ENCODE measurements at places on chromosomes 16 and 17.

GRCh38 chr17:22304667-22305303, 612.5 kb downstream of the KCNJ18 start:
- no peak for DNase-seq

DNA sequence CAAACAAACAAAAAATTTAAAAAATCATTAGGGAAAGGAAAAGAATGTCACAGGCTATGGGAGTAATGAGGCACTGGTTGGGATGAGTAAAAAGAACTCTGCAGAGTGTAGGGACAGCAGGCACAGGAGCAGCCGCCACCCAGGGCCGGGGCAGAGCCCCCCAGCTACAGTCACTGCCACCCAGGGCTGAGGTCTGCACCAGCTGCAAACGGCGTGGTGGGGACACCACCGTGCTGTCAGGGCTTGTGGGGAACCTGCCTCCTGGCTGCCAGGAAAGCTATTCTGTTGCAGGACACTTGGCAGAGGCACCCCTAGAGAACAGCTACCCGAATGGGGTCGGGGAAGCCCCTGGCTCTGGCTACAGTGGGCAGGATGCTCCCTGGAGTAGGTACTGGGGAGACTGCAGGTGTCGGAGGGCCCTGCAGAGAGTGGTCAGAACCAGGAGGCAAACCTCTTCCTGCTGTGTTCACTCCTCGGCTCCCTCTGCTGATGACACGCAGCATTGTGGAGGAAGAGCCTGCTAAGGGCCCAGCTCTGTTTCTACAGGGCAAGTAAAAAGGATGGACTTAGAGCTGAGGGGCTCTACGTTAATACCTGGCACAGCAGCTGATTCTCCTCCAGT, 32.3 kb upstream of the CAPN15 start:
- DNase-seq: no peak

GRCh38 chr17:58097384-58098088, 14.3 kb downstream of the DYNLL2 start:
- no peak for DNase-seq

- DNase-seq: no peak
These were observed 173.1 kb upstream of the NLRP1 start for GRCh38 chr17:5757314-5757907.

- DNase-seq: no peak
These were observed 326.6 kb downstream of the PHKB start for GRCh38 chr16:47787696-47788095.

DNA sequence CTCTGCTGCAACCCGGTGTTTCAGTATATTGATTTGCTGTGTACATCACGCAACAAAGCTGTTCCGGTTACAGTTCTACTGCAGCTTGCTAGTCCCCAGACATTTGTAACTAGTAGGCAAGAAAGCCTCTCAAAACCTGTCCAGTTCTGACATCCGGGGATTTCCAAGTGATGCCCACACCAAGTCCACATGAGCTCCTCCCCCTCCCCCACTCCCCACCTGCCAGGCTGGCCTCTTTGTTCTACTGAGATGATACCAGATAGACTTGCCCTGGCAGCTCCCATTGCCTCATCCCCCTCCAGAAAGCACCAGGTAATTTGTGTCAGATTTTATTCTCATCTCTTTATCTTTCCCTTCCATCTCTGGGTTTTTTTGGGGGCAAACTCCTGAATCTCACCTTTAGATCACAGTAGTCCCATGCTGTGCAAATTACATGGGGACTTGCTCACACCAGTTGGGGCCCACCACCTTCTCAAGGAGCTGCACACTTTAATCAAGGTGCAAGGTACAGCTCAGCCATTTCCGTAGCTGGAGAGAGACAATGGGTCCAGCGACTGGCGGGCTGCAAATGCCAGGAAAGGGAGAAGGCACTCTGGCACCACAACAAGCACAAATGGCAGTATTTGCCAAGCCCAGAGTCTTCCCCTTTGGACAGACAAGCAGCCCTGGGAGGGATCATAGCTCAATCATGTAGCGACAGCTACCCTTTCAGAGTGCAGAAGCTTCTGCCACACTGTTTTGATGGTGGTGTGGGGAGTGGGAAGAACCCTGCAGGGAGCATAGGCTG, 183.1 kb downstream of the CYLD start:
- no peak for DNase-seq

- DNase-seq: no peak
These were observed at the start of gene ITGAX for GRCh38 chr16:31354394-31355291. Gene ITGAX, plus strand, starts transcription at chr16:31355176. Its CDS starts 79 bp downstream, at chr16:31355255.

GRCh38 chr16:48287239-48287638, 39.9 kb upstream of the ABCC11 start:
- no peak for DNase-seq

DNA sequence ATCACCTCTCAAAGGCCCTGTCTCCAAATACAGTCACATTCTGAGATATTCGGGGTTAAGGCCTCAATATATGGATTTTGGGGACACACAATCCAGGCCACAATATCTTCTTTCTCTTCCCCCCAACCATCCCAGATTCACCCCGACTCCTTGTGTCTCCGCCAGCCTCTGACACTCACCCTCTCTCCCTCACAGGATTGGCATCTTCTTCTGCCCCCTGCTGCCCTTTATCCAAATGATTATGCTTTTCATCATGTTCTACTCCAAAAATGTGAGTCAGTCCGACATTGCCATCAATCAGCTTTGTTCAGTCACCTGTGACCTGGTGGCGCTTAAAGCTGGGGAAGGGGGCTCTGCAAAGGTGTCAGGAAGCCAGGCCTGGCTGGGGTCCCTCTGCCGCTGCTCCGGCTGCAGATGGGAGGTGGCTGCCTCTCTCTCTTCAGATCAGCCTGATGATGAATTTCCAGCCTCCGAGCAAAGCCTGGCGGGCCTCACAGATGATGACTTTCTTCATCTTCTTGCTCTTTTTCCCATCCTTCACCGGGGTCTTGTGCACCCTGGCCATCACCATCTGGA, 35.1 kb downstream of the GDE1 start:
- DNase-seq: no peak

DNA sequence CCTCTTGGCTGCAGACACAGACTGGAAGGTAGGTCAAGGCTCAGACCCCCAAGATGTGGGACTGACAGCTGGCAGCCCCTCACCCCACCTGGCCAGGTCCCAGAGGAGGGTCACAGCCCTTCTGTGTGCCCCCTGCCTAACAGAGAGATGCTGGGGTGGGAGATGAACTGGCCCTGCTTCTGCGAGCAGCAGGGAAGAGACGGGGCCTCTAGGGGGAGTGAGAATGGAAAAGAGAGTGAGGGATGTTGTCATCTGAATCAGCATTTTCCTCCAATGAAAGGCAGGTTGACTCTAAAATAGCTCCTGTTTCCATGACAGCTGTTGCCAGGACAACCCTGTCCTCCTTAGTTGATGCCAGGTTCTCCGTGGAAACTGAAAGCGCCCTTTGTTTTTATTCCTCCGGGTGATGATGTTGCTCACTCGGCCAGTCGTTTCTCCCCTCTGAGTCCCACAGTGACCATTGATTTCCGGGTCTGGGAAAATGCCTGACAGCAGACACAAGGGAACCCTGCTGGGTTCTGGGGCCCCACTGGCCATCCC, 4.9 kb upstream of the NDRG4 start:
- DNase-seq: peak; percentile 92

DNA sequence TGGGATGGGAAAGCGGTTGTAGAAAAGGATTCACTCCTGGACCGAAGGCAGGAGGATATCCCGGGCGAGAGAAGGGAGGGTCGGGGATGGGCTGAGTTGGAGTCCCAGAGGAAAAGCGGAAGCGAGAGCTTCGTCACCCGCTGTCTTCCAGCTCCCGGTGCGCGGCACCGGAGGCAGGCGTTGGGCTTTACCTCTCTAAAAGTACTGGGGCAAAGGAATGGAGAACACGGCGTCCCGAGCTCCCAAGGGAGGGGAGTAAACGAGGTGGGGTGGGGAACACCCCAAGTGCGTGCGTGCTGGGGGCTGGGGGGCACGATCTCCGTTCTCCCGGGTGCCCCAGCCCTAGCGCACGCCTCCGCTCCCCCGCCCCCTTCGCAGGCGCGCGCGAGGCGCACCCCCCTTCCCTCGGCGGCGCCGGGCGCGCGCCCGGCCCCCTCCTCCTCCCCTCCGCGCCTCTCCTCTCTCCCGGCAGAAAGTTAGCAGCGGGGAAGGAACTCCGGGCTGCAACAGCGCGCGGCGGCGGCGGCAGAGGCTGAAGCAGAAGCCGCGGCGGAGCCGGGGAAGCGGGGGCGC, at the start of gene HS3ST4:
TSS of gene HS3ST4 (plus strand) at position 441 of the 573 bp plus-strand sequence.
- no peak for DNase-seq

- no peak for DNase-seq
These were observed 32.8 kb upstream of the ETV4 start for GRCh38 chr17:43578699-43579565.

- DNase-seq: no peak
These were observed 227.6 kb upstream of the ASIC2 start for GRCh38 chr17:33520426-33521330.

DNA sequence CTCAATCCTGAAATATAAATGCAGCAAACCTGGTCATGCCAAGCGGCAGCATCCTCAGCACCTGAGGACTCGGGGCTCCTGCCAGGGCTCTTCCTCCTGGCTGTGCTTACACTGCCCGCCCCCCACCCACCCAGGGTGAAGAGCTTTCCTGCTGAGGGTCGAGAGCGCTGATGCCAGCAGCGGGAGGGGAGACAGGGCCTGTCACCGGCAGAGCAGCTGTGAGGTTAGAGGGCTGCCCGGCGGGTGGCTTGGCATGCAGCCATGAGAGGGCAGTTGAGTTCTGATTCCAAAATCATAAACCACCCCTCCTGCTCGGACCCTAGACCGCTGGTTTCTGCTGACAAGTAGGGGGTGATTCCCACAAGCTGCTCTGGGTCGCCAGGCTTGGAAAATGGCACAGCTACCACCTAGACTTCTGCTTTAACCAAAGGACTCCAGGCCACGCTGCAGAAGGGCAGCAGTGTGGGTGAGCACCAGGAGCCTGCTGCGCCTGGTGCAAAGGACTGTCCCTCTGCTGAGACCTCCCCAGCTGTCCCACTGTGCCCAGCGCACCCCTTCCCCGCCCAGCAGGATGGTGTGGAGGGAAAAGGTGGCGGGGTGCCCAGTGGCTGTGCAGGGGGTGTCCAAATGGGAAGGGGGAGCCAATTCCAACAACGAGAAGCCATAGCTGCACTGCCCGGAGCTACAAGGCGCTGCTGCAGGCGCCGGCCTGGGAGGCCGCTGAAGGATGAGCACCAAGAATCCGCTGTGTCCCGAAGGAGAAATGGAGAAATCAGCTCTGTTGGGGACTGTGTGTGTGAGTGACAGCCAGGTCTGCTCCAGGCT, 26.6 kb downstream of the MXRA7 start:
- no peak for DNase-seq

- no peak for DNase-seq
These were observed 11.7 kb upstream of the CNTNAP4 start for GRCh38 chr16:76265434-76266045.

- DNase-seq: no peak
These were observed 364.9 kb downstream of the SNX29 start for GRCh38 chr16:12341423-12341822.

GRCh38 chr17:29349409-29349808, 40.8 kb upstream of the TAOK1 start:
- DNase-seq: no peak

- no peak for DNase-seq
These were observed 172.5 kb downstream of the ZFHX3 start for GRCh38 chr16:72875291-72876031.

DNA sequence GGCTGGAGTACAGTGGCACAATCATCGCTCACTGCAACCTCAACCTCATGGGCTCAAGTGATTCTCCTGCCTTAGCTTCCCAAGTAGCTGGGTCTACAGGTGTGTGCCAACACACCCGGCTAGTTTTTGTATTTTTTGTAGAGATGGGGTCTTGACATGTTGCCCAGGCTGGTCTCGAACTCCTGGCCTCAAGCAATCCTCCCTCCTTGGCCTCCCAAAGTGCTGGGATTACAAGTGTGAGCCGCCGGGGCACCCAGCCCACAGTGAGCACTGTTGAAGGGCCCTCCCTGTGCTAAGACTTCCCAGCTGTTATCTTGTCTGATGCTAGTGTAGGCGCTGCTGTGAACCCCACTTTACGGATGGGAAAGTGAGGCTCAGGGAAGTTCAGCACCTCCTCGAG, 8.0 kb downstream of the CASKIN1 start:
- DNase-seq: no peak

- DNase-seq: no peak
These were observed 25.5 kb downstream of the TIMM22 start for GRCh38 chr17:1022278-1023024.

GRCh38 chr16:85750827-85751697, at the start of gene C16orf74:
Gene C16orf74, minus strand, starts transcription at chr16:85751096. Its CDS starts 15,879 bp downstream, at chr16:85735217.
- no peak for DNase-seq

DNA sequence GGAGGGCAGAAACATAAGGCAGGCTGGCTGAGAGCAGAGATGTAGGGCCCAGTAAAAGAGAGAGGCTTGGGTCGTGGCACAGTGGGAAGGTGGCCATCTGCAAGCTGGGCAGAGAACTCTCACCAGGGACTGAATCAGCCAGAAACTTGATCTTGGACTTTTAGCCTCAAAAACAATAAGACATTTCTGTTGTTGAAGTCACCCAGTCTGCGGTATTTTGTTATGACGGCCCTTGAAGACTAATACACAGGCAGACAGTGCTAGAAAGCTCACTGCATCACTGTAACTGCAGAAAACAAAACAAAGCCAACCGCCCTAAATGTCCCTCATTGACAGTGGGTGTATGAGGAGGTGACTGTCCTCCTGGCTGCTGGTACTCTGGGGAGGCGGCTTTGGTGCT, 3.9 kb upstream of the JPH3 start:
- no peak for DNase-seq

- no peak for DNase-seq
These were observed 154.8 kb upstream of the RPH3AL start for GRCh38 chr17:507441-507840.

- no peak for DNase-seq
These were observed 151.6 kb downstream of the ABCC12 start for GRCh38 chr16:48004141-48004695.

DNA sequence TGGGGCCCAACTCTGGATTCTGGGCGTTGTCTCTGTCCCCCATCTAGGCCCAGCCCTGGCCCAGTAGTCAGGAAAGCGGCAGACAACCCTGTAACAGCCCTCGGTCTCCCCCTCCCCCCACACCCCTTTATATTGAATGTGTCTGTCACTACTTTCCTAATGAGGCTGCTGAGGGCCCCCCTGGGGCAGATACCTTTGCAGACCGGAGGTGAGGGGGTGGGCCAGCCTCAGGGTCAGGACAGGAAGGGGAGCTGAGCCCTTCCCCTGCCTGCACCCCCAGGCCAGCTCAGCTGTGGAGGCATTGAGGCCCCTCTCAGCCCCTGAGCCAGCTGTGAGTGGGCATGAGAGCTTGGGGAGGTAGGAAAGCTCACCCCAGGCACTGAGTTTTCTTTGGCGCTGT, 17.1 kb downstream of the RAI1 start:
- DNase-seq: no peak

DNA sequence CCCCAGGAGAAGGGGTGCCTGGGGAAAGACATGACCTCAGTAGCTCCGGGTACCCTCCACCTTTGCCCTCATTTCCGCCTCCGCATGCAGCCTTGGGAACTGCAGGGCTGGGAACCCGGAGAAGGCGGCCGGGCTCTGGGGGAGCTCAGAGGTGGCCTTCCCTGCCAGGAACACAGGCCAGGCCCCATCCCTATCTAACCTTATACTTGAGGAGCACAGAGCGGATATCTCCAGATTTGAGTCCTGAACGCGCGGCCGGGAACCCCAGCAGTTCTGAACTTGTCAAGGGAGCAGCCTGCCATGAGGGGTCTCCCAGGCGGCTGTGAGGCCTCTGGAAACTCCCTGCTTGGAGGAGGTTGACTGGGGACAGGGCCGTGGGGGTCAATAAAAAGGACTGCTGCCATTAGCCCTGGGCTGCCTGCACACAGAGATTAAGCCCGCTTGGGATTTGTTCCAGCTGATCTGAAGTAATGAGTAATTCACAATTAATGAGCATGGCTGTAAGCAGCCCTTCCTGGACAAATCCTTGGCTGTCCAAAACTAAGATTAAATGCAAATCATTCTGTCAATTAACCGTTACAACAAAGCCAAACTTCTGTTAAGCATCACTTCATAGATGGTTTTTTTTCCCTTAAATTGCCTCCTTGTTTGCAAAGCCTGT, 26.3 kb upstream of the METRNL start:
- no peak for DNase-seq
